ENCODE measurements at places on chromosomes 6 and 20.
A peak's percentile ranks its signal among the peaks of the same experiment; 100 is the strongest.

DNA sequence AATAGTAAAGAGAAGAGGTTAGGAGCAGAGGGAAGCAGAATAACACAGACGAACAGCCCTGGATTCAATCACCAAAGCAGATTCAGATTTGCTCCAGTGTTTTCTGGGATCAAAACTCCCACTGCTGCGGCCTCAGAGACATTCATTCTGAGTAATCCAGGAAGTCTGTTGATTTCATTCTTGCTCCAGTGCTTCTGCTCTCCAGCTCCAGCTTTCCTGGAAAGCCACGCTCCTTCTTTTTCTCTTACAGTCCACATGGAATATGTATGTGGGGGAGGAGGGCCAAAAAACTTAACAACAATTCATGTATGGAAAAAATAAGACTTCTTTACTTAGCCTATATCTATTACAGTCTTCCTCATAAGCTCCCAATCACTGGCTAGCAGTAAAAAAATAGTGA is 26.4 kb upstream of the UST start:
- no peak for DNase-seq

DNA sequence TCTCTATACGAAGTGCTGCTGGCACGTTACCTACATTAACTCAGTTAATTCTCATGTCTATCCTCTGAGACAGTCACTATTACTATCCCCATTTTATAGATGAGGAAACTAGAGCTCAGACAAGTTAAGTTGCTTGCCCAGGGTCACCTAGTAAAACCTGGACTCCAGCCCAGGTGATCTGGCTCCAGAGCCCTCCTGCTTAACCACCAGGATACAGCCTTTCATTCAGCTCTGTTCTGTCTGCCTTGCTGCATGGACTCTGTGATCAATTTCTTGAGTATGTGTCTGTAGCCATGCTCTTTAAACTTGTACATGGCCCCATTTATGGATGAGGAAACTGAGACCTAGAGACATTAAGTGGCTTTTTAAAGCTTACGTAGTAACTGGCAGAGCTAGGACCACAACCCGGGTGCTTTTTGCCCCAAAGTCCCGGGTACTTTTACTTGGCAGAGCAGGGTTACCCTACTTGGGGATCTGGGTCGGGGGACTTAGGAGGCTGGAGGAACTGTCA is 4.7 kb downstream of the CDKN1A start:
- no peak for DNase-seq

- DNase-seq: no peak
Observed at GRCh38 chr20:43941476-43942200, 27.0 kb downstream of the TOX2 start.

GRCh38 chr6:183668-184067 is 108.6 kb upstream of the DUSP22 start:
- no peak for DNase-seq

GRCh38 chr20:19889011-19889953 is 127.9 kb upstream of the NAA20 start:
- DNase-seq: no peak

- DNase-seq: no peak
Observed at GRCh38 chr20:33199026-33199425, 18.1 kb upstream of the BPIFA3 start.

- DNase-seq: no peak
Observed at GRCh38 chr6:146875927-146876270, 277.1 kb downstream of the ADGB start.

- no peak for DNase-seq
Observed at GRCh38 chr6:106630366-106630765, 988 bp downstream of the QRSL1 start.

GRCh38 chr6:105995391-105995865 is 90.7 kb upstream of the PRDM1 start:
- no peak for DNase-seq

GRCh38 chr6:26421259-26422144 is 18.8 kb upstream of the BTN3A3 start:
- no peak for DNase-seq

GRCh38 chr6:30122515-30122914 is 9.6 kb upstream of the TRIM31 start:
- no peak for DNase-seq

DNA sequence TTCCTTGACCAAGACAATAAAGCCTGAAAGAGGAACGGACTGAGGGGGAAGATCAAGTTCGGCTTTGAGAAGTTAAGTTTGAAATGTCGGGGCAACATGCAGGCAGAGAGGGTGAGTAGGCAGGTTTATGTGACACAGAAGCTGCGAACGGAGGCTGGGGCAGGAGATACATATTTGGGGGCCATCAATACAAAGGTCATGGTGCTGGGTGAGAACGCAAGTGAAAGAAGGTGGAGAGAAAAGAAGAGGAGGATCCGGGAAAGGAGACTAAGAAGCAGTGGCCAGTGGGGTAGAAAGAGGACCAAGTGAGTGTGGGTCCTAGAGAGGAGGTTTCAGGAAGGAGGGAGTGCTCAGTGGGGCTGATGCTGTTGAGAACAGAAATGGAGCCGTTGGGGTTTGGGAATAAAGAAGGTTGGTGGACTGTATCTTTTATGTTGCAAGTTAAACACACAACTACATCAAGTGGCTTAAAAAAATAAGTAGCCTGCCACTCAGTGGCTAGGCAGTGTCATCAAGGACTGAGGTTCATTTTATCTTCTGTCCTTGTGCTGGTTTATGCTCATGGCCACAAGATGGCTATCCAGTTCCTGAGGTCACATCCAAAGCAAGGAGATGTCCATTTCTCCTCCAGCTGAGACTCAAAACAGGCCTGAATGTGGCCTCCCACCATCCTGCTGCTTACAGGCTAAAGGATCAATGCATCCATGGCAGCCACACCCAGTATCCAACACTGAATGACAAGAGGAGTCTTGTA is 1.7 kb upstream of the BLCAP start:
- DNase-seq: no peak

DNA sequence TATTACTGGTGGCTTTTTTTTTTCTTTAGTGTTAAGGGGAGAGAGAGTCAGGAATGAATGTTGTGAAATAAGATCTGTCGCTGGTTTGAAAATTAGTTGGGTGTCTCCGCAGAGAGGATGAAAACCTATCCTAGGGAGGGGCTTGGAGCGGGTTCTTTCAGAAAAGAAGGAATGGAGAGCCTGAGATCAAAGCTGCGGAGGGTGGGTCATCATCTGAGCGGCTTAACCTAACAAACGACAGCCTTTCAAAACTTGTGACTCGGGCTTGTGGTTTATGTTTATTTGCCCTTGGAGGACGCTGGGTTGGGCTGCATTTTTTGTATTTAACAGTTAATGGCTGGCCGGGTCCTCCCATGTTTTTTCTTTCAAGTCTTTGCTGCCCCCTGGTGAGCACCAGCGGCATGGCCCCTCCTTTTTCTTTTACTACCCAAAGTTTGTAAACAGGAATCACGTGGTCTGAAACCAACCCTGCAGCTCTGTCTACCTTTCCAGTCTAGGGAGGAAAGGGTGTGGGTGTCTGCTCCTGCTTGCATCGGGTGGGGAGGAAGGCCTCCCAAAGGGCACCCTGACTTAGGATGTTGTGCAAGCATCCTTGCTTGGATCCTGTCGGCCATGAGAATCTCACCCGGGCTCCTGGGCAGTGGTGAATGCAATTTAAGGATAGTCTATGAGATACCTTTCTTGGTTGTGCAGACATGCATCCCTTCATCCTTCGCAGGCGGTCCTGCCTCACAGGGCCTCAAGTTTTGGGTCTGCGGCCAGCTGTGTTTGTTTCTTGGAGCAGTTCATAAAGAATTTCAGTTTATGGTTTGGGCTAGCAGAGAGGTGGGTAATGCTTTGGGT is 2.2 kb downstream of the PIM1 start:
- DNase-seq: peak; percentile 84

DNA sequence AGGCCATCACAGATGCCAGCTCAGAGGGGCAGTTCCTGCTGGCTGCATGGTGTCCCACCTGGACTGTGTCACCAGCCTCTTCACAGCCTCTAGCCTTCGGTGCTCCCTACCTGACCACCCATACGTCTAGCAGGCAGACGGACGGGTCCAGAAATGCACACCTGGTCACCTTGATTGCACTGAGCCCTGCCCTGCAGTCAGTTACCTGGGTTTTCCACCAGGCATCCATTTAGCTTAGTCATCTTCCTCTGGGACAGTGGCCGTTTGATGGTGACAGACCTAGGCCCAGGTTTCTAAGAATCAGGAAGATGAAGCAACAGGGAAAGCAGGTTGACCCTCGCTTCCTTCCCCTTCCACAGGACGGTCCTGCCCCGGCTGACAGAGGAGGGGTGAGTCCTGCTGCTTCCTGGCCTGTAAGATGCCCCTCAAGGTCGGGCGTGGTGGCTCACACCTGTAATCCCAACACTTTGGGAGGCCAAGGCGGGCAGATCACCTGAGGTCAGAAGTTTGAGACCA is 9.8 kb upstream of the BPI start:
- no peak for DNase-seq

GRCh38 chr6:142838821-142839685 is 105.9 kb downstream of the HIVEP2 start:
- no peak for DNase-seq

- DNase-seq: no peak
Observed at GRCh38 chr6:71676298-71676697, 210.1 kb upstream of the RIMS1 start.

DNA sequence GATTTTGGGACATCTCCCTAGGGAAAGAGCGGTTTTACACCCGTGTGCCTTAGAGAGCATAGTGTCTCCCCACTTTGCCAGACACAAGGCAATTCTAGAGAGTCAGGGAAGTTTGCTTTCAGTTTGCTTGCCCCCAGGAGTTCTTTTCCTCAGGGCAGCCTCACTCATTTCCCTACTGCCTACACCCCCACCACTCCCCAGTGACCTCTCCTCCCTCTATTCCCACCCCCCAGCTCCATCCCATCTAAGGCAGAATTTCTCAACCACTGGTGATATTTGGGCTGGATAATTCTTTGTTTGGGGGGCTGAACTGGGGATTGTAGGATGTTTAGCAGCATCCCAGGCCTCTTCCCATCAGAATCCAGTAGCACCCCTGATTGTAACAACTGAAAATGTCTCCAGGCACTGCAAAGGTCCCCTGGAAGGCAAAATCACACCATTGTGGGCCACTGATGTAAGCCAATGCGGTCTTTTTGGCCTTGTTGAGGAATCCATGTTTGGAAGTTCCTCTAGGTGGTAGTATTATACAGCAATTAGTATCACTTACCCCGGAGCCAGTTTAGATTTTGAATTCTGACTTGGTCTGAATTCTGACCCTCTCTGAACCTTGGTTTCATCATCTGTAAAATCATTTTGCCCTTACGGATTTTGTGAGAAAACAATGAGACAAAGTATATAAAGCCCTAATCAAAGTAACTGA is 1.3 kb downstream of the EPPIN start:
- DNase-seq: no peak

DNA sequence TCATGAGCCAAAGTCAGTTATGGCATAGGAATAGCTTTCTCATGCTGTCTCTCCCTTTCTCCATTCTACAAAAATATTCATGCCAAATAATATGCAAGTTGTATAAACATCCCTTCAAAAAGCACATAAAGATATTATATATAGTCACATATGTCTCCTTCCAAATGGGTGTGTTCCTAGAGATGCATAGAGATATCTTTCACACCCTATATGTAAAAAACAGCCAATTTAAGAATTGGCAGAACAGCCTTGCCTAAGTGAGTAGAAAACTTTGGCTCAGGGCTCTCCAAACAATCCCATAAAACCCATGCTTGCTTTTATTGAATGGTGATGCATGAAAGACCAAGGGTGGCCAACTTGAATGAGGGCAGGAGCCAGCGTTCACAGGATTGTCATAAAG is 274.7 kb upstream of the SUPT3H start:
- DNase-seq: no peak

DNA sequence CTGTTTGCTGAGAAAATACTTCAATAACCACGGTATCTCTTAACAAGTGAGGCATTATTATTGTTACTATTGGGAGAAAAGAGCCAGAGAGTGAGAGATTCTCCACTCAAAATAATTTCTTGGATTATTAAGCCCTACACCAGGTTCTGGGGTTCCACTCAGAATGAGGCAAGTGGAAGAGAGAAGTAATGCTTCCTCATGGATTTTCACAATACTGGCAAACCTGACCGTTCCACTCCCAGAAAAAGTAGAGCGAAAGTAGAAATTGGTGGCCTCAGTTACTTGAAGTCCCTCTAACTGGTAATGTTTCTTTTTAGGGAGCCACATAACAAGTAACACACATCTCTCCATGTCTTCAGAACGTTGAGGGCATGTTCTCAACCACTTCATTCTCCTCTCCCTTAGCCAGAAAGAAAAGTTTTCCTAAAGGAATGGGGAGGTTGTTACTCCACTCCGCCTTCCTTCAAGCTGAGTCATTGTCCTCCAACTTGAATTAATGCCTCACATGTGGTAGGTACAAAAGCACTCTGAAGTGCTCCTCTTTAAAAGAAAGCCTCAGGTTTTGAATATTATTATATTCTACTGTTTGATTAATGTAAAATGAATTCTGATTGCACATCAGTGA is 1.9 kb downstream of the BAG2 start:
- no peak for DNase-seq

- DNase-seq: no peak
Observed at GRCh38 chr20:45860560-45861220, 3.3 kb downstream of the ZSWIM3 start.

DNA sequence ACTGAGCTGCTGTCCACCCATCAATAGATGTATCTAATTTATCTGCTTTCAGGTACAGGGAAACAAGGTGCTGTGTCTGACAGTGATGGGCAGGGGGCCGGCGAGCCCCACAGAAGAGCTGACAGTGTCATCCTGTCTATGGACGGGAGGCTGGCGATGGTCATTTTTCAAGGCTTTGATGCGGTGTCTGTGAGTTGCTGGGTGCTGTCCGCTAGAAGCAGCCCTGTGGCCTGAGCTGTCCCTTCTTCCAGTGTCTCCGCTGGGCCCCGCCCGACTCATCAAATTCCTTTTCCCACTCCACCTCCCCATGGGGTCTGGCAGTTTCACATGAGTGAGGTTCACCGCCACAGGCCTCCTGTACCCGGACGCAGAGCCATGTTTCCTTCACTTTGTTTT is 161.4 kb upstream of the PMEPA1 start:
- no peak for DNase-seq

- DNase-seq: no peak
Observed at GRCh38 chr20:45953672-45954071, 18.3 kb downstream of the ZNF335 start.

DNA sequence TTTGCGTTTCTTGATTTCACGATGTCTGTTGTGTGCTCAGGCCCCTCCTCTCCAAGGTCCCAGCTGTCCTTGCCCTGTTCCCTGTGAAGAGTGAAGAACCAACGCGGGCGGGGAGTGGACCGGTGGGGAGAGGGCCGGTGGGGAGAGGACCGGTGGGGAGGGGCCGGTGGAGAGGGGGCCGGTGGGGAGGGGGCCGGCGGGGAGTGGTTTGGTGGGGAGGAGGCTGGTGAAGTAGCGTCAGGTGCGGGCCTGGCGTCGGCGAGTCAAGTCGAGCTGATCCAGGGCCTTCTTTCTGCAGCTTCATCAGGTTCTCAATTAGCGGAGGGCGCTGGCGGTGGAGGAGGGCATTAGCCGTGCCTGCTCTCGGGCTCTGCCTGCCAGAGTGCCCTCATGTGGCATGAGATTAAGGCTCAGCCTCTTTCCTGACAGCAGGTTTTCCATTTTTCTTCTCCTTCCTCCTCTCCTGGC is 21.2 kb upstream of the BHLHE23 start:
- no peak for DNase-seq

DNA sequence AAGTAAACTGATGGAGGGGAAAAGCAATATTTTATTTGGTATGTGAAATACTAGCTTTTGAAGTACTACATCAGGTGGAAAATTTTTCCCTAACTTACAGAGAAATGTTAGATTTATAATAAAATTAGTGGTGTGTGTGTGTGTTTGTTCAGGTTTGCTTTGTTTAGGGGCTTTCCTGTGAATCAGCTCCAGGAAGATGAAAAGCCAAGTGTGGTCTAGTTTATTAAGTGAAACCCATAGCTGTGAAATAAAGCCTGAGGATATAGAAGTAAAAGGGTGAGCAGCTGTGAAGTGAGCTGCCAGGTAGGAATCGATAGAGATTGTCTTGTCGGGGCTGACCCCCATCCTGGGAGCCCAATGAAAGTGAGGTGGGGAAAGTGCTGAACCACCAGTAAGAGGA is 347.6 kb upstream of the IMPG1 start:
- DNase-seq: no peak
